ENCODE measurements at places on chromosomes 2 and 18.

- DNase-seq, result no peak
Measured at GRCh38 chr18:24611075-24611474, 150.6 kb downstream of the HRH4 start.

- DNase-seq, result no peak
Measured at GRCh38 chr2:63465633-63466032, 122.6 kb downstream of the WDPCP start.

DNA sequence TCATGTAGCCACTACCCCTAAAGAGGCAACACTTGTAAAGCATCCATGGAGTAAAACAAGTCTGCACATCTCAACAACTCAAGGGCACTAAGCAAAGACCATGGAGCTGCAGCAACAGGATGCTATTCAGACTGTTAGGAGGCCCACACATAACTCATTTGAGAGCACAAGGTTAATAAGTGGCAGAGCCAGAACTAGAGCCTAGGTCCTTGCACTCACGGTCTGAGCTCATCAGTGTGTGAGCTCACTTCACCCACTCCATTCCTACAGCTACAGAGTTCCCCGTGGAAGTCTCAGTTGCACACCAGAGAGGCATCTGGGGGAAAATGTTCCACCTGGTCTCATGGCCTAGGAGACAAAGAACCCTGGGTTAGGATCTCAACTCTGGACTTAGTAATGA lies 35.0 kb downstream of the TTC32 start:
- DNase-seq, result no peak

DNA sequence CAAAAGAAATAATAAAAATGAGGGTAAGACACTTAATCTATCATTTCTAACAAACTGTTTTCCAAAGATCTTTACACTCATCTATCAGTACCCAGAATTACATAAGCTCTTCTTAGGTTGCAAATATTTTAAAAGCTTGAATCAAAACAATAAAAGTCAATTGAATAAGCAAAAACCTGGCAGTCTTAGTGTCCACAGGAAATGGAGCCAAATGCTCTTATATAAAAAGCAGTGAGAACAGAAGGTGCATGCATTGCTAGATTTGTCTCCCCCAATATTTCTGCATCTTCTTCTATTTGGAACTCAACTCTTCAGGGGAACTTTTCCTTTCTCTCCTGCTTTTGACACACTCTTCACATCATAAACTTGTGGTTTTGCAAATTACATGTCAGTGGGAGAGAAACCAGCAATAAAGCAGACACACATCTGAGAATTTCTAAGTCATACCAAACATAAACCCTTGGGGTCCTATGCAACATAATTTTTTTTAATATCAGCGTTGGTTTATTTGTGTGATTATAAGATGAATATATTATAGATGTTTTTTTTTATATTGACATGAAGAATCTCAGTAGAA lies 343.9 kb upstream of the ACVR2A start:
- DNase-seq, result no peak

DNA sequence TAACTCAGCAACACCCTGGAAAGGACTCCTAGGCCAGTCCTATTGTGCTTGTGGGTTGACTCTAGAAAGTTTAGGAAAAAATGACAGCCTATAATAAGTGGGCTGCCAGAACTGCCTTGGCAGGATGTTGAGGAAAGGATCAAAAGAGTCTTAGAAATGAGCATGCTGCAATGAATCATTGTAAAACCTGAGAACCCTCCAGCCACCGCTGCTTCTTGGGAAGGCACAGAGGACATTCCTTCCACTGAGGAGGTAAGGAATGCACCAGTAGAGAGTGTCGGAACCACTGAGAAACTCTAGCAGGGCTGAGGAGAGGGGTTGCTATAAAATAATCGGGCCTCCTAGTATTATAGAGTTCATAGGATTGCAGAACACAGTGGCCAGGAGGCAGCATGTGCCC lies 146.7 kb upstream of the SMIM21 start:
- DNase-seq, result no peak

DNA sequence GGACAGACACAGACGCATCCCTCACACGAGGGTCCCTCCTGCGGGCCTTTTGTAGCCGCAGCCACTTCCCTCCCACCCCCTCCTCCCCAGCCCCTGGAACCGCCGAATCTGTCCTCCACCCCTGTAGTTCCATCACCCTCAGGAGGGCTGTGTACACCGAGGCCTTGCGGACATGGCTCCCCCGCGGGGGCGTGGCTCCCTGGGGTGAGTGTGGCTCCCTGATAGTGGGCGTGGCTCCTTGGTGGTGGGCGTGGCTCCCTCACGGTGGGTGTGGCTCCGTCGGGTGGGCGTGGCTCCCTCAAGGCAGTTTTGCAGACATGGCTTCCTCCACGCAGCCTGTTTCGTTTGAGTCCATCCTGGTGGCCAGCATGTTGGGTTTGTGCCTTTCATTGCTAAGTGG lies 420.7 kb upstream of the SALL3 start:
- no peak for DNase-seq

- DNase-seq, result no peak
Measured at GRCh38 chr2:101608408-101609310, 88.8 kb upstream of the MAP4K4 start.

DNA sequence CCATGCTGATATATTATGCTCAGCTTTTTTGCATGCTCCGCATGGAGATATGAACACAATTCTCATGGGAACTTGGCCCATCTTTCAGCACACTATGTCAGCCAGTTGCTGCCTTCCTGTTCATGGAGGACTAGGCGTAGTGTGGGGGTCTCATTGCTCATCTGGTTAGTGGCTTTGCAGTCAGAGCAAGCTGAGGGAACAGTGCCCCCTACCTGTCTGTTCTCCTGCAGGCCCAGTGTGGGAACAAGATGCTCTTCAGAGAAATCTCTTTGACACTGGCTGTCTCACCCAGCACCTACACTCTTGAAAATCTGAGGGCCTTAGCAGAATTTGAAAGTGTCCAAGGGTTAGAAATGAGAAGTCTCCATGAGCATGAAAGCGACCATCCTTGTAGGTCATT lies 47.1 kb downstream of the SPTBN1 start:
- no peak for DNase-seq

DNA sequence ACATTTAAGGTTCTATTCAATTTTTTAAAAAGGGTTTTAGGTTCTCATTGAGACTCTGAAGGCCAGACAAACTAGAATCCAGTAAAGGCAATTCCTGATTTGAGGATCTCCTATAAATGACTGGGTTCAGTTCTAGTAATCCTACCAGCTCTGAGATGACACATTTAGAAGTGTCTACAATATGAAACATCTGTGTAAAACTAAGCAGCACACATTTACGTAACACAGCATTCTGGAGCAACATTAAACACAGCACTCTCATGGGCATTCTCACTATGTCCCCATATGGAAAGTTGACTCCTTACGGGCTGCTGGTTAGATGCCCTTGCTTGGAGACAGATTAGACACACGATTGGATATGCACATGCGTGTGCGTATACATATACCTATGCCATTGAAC lies 114.4 kb downstream of the ZNF385B start:
- DNase-seq, result no peak

GRCh38 chr2:100767224-100767653 lies 52.7 kb upstream of the NPAS2 start:
- DNase-seq, result no peak

- DNase-seq, result no peak
Measured at GRCh38 chr2:171317492-171318125, 116.2 kb downstream of the METTL8 start.

DNA sequence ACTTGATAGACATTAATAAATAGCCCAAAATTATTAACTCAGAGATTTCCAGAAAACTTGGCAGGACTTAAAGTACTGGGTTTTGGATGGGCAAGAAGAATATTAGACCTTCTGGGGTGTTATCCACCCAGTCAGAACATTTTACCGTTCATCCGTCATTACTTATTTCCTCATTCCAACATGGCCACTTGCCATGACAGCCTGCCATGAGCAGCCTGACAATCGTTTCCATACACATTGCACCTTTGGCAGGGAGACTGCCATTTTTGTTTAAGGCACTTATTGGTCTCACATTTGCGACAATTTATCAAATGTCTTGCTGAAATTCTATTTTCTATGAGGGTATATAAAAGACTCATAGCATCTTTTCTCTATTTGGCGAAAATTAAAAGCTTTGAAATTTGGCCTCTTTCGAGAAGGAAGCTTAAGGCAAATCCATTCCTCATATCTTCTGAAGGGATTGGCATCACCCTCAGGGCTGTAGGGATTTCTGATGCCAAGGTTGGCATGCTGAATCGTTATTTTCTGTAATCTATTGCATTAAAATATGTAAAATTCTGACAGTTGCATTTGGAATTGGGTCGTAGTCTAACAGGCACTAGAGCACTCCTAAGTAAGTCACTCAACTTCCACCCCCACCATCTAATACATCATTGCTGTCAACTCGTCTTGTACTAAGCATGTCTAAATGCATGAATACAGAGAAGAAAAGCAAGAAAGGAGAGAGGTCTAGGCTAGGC lies 406.3 kb upstream of the PIK3C3 start:
- DNase-seq, result no peak

DNA sequence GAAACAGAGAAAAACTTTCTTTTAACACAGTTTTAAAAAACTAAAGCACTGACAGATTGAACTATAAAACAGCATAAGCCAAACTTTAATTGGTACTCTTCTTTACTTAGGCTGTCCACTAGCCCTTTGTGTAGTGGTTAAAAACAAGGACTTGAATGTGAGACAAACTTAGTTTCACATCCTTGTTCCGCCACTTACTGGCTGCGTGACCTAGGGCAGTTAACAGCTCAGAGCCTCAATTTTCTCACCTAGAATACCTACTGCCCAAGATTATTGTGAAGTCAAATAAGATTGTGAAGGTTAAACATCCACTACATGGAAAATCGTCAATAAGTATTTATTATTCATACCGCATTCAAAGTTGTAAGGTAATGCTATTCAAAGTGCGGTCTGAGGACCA lies 2.0 kb downstream of the WDR35 start:
- DNase-seq, result no peak

DNA sequence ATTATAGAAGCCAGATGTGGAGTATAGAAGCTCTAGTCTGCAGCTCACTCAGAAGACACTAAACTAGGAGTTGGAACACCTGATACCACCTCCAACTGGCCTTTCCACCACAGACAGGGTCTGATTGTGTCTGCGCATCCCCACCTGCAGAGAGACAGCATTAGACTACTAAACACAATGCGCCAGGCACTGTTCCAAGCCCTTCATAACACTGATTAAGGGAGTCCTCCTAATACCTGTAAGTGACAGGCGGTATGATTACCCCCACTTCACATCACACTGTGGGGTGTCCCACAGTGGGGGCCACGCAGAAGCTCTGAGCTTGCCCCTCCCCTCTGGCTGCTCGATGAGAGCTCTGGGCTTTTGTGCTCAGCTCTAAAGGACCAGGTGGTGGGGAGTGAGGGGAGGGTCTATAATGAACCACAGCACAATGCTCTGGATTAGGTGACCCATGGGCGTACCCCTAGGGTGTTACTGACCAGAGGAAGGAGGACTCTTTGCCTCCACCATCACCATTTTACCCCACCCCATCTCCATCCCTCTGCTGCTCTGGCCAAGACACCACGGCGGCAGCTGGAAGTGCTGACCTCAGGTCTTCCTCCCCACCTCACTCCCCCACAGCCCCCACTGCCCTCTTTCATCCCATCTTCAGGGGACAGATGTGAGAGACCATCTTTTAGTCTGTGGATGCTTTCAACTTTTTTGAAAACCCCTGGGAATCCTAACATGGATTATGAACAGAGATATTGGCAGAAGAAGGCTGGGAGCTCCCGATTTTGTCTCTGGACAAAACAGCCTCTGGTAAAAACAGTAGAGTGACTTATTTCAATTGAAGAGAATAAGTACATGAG lies 145.1 kb downstream of the GFPT1 start:
- no peak for DNase-seq

GRCh38 chr2:37342591-37343220 lies 1.7 kb upstream of the QPCT start:
- DNase-seq, result no peak

DNA sequence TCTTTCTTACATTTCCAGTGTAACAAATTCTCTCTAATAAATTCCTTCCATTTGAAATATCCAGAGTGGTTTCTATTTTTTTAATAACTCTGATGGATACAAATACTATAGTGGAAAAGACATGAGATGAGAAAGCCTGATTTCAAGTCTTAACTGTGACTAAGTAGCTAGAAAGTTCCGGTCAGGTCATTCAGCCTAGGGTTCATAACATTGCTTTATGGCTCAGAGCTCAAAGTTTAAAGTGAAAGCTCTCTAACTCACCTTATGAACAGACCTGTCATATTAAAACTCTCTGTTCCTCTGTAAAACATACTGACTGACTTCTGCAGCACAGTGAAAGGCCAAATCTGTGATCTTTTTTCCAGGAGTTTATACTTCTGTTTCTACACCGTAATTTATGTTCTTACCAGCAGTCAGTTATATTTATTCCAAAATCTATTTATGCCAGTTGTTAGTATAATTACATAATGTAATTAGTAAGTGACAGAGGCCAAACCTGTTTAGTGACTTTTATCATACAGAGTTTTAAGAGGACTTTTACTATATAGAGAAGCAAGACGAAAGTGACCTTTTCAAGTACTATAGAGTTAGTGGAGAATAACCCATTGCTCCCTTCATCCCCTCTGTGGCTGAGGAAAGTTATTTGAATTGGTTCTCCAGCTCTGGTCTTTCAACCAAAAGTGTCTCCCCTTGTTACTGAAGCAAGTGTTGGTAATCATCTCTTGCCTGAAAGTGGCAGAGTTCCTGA lies 118.8 kb upstream of the PDE1A start:
- DNase-seq, result no peak

DNA sequence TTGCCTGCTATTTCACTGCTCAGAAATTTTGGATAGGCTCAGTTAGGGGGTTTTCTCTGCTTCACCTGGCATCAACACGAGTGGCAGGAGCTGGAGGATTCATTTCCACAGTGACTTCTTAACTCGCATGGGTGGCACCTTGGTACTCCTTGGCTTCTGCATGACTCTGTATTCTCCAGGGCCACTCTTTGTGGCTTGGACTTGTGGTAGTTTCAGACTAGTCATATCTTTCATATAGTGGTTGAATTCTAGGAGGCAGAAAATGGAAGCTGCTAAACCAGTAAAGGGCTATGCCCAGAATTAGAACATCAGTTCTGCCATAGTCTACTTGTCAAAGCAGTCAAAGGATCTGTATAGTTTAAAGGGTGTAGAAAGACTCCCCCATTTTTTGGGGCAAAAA lies 6.8 kb downstream of the MAIP1 start:
- no peak for DNase-seq

DNA sequence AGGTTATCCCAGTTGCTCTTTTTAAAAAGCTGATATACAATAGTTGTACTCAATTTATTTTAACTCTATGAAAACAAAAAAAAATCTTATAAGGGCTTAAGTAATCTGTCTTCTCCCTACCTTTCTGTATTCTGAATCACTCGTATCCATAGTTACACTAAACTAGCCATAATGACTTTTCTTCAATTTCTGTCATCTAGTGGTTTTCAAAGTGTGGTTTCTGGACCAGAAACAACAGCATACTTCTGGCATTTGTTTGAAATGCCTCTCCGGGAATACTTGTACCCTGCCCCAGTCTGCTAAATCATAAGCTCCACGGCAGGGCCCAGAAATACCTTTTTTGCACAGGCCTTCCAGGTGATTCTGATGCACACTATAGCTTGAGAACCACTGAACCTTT lies 253.6 kb downstream of the LRRTM4 start:
- DNase-seq, result no peak
